ENCODE measurements at places on chromosomes 5 and 9. TPM values are rescaled to one million over a fixed set of nuclear protein-coding genes. Genes with fewer than 3 reads are reported as not detected.

PDCD1LG2 gene
- 4.5 TPM for total RNA-seq

VCP gene
- 179 TPM for total RNA-seq

TNFSF8 gene
- total RNA-seq = 4.1 TPM

ASPN gene
- 110 TPM for total RNA-seq

BHMT2 gene
- total RNA-seq = 14.2 TPM

DNAI1 gene
- not detected for total RNA-seq

FOXD4L4 gene
- total RNA-seq = not detected

ADGRD2 gene
- not detected for total RNA-seq

DMRT2 gene
- not detected for total RNA-seq

FOXD4L6 gene
- not detected for total RNA-seq

DAB2 gene
- 187 TPM for total RNA-seq

S100Z gene
- not detected for total RNA-seq

SLC25A48 gene
- 0.78 TPM for total RNA-seq

IFNK gene
- not detected for total RNA-seq

SAPCD2 gene
- 0.92 TPM for total RNA-seq

F12 gene
- not detected for total RNA-seq

ARHGEF39 gene
- total RNA-seq = 1.2 TPM

PALM2AKAP2 gene
- 45.9 TPM for total RNA-seq

NR6A1 gene
- 0.71 TPM for total RNA-seq

NAIP gene
- total RNA-seq = 29.0 TPM

CAVIN4 gene
- 0.27 TPM for total RNA-seq

FLT4 gene
- 10.8 TPM for total RNA-seq

RMRP gene
- 1,550 TPM for total RNA-seq

IRX2 gene
- total RNA-seq = 0.28 TPM

IZUMO3 gene
- not detected for total RNA-seq

JAKMIP2 gene
- 1.6 TPM for total RNA-seq

COL27A1 gene
- total RNA-seq = 18.5 TPM

NRARP gene
- 8.5 TPM for total RNA-seq

PCA3 gene
- total RNA-seq = not detected

C9orf85 gene
- total RNA-seq = 14.7 TPM

ZNF366 gene
- 3.1 TPM for total RNA-seq

MTX3 gene
- 12.3 TPM for total RNA-seq

ERBIN gene
- 55.0 TPM for total RNA-seq

NOP16 gene
- total RNA-seq = 6.3 TPM

CNTNAP3 gene
- 31.8 TPM for total RNA-seq

SPATA31C1 gene
- total RNA-seq = not detected

DMRT3 gene
- not detected for total RNA-seq

FOXD4 gene
- not detected for total RNA-seq

CRB2 gene
- not detected for total RNA-seq

SLC1A1 gene
- total RNA-seq = 3.7 TPM

GBGT1 gene
- 45.5 TPM for total RNA-seq

EPB41L4B gene
- total RNA-seq = 0.27 TPM

SLC45A2 gene
- not detected for total RNA-seq

CARD9 gene
- 6.6 TPM for total RNA-seq

HMMR gene
- not detected for total RNA-seq

CYFIP2 gene
- 60.0 TPM for total RNA-seq

LTC4S gene
- 4.9 TPM for total RNA-seq

PCDHAC1 gene
- total RNA-seq = 0.71 TPM
